ENCODE measurements at places on chromosomes 13 and 19.
A peak's percentile ranks its signal among the peaks of the same experiment; 100 is the strongest.

DNA sequence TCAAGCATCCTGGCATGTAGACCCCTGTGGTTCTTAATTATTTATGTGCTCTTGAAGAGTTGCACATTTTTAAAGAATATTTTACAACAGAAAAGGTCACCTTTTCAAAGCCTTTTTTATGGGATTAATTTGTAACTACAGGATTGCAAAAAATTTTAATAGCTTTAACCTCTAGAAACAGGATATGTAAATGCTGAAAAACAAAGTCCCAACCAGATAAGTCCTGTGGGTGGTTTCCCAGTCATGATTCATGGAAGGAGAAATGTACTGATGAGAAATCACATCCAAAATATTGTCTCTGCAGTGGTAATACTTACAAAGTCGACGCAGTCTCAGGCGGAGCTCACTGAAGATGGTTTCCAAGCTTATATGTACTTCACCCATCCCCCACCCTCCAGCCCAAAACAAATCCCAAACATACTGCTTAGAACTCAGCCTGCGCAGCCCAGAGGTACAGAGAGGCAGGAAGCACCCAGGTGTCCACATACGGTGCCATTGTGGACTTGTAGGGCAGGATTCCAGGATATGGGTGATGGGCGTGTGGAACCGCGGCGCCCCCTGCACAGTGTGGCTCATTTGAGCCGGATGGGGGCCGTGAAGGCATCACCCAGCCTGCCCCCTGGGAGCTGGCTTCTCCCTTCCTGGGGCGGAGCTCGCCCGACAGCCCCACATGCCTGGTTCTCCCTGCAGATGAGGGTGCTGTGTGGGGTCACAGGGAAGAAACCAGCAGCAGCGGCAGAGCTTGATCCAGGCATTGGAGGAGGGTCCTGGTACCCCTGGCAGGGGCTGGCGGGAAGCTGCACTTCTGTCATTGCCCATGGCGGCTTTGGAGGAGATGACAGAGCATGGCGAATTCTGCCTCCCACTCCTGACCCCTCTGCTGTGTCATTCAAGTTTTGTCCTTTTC is 101.2 kb downstream of the ATP11A start:
- DNase-seq = no peak

GRCh38 chr13:62067821-62068220 is 652.2 kb upstream of the PCDH20 start:
- no peak for DNase-seq

DNA sequence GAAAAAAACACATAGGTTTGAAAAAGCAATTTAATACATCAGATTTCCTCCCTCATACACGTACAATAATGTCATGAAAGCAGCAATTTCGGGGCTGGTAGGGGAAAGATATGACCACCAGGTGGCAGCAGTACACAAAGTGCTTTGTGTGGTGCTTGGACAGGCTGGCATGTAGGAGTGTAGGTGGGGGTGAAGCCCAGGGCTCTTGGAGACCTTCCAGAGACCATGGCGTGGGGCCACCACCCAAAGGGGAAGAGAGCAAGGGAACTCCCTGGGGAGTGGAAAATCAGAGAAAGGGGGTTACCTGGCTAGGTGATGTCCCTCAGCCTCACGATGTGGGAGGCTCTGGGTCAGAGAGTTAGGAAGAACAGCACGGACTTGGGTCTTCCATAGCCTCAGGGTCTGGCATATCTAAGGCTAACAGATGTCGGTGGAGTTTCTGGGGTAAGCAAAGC is 11.8 kb upstream of the CCNA1 start:
- peak; percentile 81 for DNase-seq

GRCh38 chr19:14530005-14530348 is 583 bp downstream of the TECR start:
- peak; percentile 50 for DNase-seq

All from activated T-cell treated with anti-CD3 and anti-CD28 coated beads, Interleukin-2, amount 50 U/mL, for 48 hours (primary cell).